Activated CD8-positive, alpha-beta T cell treated with anti-CD3 and anti-CD28 coated beads, Interleukin-2, amount 10 ng/mL, durations not matched to agents 7 days and 5 days (primary cell): ENCODE measurements at places on chromosomes 5 and 9.

- H3K36me3 ChIP-seq, result no peaks in the 10 kb centered on the region
- no peaks in the 10 kb centered on the region for H3K27me3 ChIP-seq
- no peak for DNase-seq
- H3K4me3 ChIP-seq, result no peak overlapping the region
Measured at GRCh38 chr5:179269781-179270543, 75.3 kb downstream of the ADAMTS2 start.

DNA sequence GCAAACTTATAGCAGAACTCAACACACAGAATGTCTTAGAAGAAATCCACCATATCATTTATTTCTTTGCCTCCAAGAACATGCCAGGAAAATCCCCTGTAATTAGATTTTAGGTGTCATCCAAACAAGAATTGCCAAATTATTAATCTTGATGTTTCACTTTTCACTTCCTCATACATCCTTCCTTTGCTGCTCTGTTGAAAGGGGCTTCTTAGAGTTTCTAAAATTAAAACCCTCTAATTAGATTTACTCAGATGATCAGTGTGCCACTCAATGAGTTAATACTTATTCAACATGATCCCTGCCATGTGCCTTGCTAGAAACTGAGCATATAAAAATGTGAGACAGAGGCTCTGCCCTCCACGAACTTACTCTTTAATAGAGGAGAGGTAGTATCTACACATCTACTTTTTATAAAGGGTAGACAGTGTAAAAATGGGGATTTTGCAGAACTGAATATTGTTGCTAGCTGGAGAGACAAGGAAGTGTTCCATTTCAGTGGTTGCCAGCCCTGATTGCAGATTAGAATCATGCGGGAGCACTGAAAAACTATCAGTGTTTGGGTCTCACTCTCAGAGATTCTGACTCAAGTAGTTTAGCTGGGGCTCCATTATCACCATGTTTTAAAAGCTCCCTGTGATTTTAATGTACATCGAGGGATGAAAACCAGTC, 498.4 kb downstream of the TLE4 start:
- no peaks in the 10 kb centered on the region for H3K36me3 ChIP-seq
- H3K4me1 ChIP-seq, result no peaks in the 10 kb centered on the region
- no peak overlapping the region for H3K27ac ChIP-seq
- no peaks in the 10 kb centered on the region for H3K27me3 ChIP-seq
- no peak overlapping the region for H3K4me3 ChIP-seq
- DNase-seq, result no peak

DNA sequence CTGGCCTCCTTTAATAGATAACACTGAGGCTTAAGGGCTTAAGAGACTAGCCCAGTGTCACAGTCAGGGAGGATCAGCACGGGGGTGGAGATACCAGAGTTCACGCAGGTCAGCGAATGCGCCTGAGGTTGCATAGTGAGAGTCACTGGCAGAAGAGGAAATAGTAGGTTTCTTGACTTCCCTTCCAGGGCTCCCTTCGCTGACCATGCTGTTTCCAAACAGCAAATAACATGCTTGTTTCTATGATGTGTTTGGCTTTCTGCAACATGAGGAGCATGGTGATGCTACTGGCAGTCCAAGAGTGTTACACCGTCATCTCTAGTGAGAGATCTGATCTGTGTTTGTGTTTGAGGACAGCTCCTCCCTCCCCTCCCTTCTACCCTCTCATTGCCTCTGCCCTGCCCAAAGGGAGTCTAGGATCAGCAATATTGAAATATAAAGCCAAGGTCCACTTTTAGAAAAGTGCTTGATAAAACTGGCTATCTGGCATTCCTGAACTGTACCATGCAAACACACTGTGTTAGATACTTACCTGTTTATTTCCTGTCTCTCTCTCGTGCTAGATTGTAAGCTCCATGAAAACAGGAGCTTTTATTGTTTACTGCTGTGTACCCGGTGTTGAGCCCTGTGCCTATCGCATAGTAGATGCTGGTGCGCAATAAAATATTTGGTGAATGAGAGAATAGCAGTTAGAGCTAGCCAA, 12.3 kb downstream of the TLE4 start:
- peaks cover 64% of the 10 kb centered on the region for H3K36me3 ChIP-seq
- no peak overlapping the region for H3K4me3 ChIP-seq
- peak overlapping the region; percentile 32 for H3K27ac ChIP-seq
- peak; percentile 50 for DNase-seq
- no peaks in the 10 kb centered on the region for H3K27me3 ChIP-seq
- H3K4me1 ChIP-seq, result peaks cover 59% of the 10 kb centered on the region

DNA sequence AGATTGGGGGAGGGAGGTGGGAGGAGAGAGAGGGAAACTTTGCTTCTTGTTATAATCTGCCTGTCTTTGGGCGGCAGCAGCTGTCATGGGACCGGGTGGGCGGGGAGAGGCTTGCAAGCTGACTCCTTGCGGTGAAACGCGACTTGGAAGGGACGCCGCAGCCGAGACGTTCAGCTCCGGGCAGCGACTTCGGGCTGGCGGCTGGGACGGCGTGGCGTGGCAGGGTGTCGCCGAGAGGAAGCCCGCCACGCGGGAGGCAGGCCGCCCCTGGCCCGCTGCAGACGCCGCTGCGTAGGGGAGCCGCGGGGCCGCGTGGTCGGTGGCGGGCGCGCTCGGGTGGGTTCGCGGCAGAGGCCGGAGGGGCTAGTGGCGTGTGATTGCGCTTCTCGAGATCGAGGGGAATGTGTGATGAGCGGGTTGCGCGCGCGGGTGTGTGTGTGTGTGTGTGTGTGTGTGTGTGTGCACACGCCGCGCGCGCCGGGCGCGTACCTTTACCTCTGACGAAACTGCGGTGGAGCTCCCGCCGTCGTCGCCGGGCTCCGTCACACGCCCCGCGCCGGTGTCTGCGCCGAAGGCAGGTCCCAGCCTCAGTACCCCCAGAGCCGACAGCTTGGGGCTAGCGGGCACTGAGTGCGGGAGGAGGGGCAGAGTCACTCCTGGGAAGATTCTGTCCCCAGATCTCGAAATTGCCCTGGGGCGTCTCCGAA, 1.7 kb downstream of the PPARGC1B start:
- peaks cover 16% of the 10 kb centered on the region for H3K4me1 ChIP-seq
- peak overlapping the region; percentile 87 for H3K27ac ChIP-seq
- peak; percentile 88 for DNase-seq
- H3K4me3 ChIP-seq, result peak overlapping the region; percentile 83

DNA sequence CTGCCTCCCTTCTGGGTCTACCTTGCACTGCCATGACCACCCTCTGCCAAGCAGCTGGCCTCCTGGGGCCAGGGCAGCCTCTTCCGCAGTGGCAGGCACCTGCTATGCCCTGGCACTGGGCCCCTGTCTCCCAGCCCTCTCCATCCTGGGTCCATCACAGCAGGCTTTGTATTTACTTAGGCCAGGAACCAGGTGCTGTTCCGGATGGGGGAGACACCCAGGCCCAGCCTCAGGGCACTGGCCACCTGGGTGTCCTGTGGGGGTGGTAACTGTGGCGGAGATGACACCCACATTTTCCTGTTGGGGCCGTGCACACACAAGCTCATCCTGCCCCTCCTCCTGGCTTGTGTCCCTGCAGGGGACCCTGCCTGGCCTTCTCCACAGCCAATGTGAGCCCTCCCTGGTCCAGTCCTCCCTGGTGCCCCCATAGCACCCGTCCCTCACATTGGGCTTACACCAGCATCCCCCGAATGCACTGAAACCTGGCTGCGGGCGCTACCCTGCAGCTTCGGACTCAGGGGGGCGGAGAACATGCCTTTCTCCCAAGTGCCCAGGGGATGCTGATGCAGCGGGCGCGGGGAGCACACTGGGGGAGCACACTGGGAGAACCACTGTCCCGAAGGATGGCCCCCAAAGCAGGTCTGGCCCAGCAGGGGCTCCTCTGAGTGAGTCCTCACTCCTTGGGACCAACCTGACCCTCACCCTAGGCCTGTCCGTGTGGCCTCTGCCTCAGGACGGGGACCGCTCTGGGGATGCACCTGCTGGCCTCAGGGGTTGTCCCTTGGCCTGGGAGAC, 17.9 kb downstream of the FAM163B start:
- no peaks in the 10 kb centered on the region for H3K36me3 ChIP-seq
- no peak overlapping the region for H3K27ac ChIP-seq
- H3K4me1 ChIP-seq, result no peaks in the 10 kb centered on the region
- no peaks in the 10 kb centered on the region for H3K27me3 ChIP-seq
- no peak for DNase-seq

DNA sequence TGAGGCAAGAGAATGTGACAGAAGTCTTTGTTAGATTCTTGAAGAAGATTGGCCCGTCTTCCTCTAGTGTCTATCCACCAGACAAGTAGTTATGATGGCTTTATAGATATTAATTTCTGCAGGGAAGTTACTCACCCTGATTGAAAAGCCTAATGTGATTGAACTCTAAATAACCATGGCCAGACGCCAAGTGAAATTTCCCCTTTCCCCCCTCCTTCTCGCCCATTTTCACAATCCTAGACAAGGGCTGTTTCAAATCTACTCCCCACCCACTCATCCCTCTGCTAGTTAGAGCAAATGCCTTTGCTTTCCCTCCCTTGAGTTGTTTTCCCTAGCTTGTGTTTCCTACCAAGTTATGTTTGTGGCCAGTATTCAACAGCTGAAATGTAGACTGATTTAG, 182.5 kb downstream of the TMEM167A start:
- no peak overlapping the region for H3K4me3 ChIP-seq
- no peak for DNase-seq
- H3K27me3 ChIP-seq, result no peaks in the 10 kb centered on the region

DNA sequence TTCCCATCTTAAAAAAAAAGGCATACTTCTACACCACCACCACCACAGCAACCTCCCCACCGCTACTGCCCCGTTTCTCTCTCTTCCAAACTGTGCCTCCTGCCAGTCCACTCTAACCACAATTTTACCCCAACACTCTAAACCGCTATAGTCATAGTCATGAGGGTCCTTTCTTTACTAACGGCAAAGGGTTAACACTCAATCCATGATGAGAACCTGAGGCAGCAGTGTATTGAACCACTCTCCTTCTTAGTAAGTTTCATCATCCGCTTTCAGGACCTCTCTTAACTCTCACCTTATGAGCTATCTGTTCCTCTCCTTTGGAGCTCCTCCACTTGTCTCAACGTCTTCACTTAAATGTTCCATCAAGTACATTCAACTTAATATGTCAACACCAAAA, 34.0 kb downstream of the IDNK start:
- DNase-seq, result no peak
- H3K27ac ChIP-seq, result no peak overlapping the region
- H3K27me3 ChIP-seq, result no peaks in the 10 kb centered on the region

GRCh38 chr5:120466341-120467006, 2.4 kb downstream of the PRR16 start:
- no peak for DNase-seq
- H3K27me3 ChIP-seq, result peaks cover 46% of the 10 kb centered on the region
- H3K36me3 ChIP-seq, result no peaks in the 10 kb centered on the region
- H3K4me3 ChIP-seq, result no peak overlapping the region
- no peak overlapping the region for H3K27ac ChIP-seq
- H3K4me1 ChIP-seq, result peaks cover 17% of the 10 kb centered on the region

DNA sequence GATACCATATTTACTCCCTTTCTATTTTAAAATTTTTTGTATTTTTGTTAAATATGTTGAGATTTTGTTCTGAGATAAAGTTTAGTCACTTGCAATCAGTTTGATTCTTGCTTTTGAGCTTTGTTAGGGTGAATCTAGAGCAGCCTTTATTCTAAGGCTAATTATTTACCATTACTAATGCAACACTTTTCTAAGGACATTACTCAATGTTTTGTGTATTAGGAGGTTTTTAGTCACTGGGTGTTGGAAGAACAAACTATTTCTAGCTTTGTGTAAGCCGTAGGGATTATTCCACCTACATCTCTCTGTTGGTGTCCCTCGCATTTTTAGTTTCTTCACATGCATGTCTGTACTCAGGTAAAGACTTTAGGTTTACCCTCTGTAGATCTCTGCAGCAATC, 379.5 kb upstream of the CD180 start:
- H3K4me1 ChIP-seq, result no peaks in the 10 kb centered on the region
- H3K27ac ChIP-seq, result no peak overlapping the region

- H3K4me1 ChIP-seq, result peaks cover 86% of the 10 kb centered on the region
- H3K27ac ChIP-seq, result no peak overlapping the region
- peak overlapping the region; percentile 94 for H3K4me3 ChIP-seq
- DNase-seq, result no peak
Measured at GRCh38 chr5:175659546-175660253, 1.8 kb downstream of the HRH2 start.

DNA sequence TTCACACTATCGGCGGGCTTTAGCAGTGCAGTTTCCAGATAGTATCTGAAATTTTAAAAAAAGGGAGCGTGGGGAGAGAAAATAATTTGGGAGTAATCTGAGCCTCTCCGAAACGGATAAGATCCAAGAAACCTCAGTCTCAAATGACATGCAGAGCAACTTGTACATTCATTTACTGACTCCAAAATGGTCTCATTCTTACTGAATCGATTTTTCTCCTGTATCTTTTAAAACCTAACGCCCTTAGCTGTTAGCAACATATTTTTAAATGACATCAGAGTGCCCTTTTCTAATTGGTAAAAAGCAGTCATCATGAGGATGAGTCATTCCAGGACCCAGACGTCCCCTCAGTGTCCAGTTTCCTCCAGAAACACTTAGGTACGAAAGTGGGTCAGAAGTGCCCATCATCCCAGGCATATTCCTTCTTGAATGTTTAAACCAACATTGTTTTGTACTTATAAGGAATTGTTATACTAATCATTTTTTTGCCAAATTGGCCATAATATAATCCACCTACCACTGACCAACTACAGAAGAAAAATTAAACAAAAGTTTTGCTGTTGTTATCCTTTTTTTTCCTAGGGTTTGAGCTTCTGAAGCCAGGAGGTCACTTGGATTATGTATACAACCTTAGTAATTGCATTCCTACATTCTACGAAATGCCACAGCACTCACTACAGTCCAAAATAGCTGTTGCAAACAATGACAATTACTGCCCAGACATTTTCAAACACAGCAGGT, 354.4 kb downstream of the ADAMTS6 start:
- H3K27ac ChIP-seq, result no peak overlapping the region
- H3K4me3 ChIP-seq, result no peak overlapping the region
- DNase-seq, result no peak
- H3K4me1 ChIP-seq, result no peaks in the 10 kb centered on the region
- no peaks in the 10 kb centered on the region for H3K36me3 ChIP-seq

DNA sequence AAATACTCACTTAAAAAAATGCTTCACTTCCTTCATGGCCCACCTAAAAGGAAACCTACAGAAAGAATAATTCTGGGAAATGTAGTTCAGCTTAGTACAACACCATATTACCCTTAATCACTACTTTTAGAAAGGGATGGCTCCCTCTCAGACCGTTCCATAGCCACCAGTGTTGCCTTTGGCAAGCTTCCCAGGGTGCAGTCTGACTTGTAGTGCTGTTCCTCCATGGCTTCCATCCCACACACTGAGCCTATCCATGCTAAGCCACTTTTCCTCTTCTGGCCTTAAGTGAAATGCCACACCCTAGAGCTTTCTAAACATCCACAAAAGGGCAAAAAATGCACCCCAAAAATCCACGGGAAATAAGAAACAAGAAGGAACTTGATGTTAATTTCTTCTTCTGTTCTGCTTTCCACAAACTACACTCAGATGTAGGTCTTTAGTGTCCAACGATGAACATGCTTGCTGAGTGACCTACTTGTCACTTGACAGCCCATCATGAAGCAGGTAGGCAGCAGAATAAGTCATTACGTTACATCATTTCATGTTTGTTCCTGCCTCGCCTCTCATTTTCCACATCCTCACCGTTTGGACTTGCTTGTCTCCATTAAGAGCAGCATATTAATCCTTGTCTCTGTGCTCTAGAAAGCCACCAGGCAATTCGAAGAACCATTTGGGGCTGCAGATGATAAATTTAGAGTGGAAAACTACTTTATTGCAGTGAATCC, 391.1 kb upstream of the GRAMD2B start:
- no peaks in the 10 kb centered on the region for H3K27me3 ChIP-seq
- no peak overlapping the region for H3K27ac ChIP-seq
- H3K4me1 ChIP-seq, result no peaks in the 10 kb centered on the region
- DNase-seq, result no peak
